ENCODE measurements at places on chromosomes 1 and 21.

DNA sequence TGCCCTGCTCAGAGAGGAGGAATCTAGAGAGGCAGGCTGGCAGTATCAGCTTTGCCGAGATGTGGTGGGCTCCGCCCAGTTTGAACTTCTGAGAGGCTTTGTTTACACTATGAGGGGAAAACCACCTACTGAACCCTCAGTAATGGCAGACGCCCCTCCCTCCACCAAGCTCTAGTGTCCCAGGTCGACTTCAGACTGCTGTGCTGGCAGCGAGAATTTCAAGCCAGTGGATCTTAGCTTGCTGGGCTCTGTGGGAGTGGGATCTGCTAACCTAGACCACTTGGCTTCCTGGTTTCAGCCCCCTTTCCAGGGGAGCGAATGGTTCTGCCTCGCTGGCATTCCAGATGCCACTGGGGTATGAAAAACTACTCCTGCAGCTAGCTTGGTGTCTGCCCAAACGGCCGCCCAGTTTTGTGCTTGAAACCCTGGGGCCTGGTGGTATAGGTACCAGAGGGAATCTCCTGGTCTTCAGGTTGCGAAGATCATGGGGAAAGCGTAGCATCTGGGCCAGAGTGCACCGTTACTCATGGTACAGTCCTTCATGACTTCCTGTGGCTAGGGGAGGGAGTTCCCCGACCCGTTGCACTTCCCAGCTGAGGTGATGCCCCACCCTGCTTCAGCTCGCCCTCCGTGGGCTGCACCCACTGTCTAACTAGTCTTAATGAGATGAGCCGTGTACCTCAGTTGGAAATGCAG, 43.6 kb downstream of the C21orf91 start:
- H3K36me3 ChIP-seq, result no peaks in the 10 kb centered on the region
- no peak overlapping the region for H3K27ac ChIP-seq
- H3K4me1 ChIP-seq, result no peaks in the 10 kb centered on the region
- no peak overlapping the region for H3K4me3 ChIP-seq
- H3K27me3 ChIP-seq, result no peaks in the 10 kb centered on the region
- no peak for DNase-seq

DNA sequence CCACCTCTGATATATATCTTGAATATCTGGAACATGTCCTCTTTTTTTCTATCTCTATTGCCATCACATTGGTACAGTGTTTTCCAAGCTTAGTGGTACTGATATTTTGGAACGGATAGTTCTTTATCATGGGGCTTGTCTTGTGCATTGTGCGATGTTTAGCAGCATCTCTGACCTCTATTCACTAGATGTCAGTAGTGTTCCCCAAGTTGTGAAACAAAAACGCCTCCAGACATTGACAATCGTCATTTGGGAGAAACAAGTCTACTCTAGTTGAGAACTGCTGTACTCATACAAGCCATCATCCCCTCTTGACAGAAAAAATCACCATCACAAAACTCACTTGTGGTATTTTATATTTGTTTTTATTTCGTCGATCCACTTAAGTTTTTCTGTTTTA, 79.7 kb upstream of the CHODL start:
- no peaks in the 10 kb centered on the region for H3K36me3 ChIP-seq
- H3K27ac ChIP-seq, result no peak overlapping the region
- H3K4me1 ChIP-seq, result no peaks in the 10 kb centered on the region

- H3K36me3 ChIP-seq, result no peaks in the 10 kb centered on the region
- DNase-seq, result peak; percentile 32
- peak within 1 kb of the TSS; percentile 56 for H3K4me3 ChIP-seq
- H3K4me1 ChIP-seq, result no peaks in the 10 kb centered on the region
These were observed at the start of gene NT5C1A for GRCh38 chr1:39671793-39672550. Gene NT5C1A, minus strand, starts transcription at chr1:39672107. Its CDS starts 69 bp downstream, at chr1:39672038.

DNA sequence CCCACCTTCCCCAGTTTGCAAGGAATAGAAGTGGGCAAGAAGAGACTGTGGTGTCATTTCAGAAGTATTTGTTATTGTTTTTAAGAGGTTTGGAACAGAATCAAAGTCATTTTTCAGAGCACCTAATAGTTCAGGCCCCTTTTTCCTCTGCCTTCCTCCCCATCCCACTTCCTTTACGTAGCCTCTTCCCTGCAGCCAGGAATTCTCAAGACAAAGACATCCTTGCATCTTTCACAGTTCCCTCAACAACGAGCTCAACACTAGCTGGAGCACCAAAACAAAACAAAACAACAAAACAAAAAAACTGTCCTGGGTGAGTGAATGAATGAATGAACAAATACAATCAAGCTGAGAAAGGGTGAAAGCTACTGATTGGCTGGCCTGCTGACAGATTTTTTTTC, 7.0 kb downstream of the PALMD start:
- no peaks in the 10 kb centered on the region for H3K27me3 ChIP-seq
- peaks cover 14% of the 10 kb centered on the region for H3K4me1 ChIP-seq
- no peak for DNase-seq
- H3K36me3 ChIP-seq, result peaks cover 18% of the 10 kb centered on the region
- no peak overlapping the region for H3K27ac ChIP-seq

GRCh38 chr1:33364565-33364918, 43.6 kb upstream of the A3GALT2 start:
- DNase-seq, result no peak
- H3K27ac ChIP-seq, result peak overlapping the region; percentile 88
- peaks cover 55% of the 10 kb centered on the region for H3K4me1 ChIP-seq
- H3K27me3 ChIP-seq, result no peaks in the 10 kb centered on the region

GRCh38 chr1:20950679-20951078, 163.6 kb upstream of the HP1BP3 start:
- no peaks in the 10 kb centered on the region for H3K27me3 ChIP-seq
- peaks cover 25% of the 10 kb centered on the region for H3K36me3 ChIP-seq
- H3K4me1 ChIP-seq, result no peaks in the 10 kb centered on the region
- DNase-seq, result no peak

GRCh38 chr21:29181799-29182470, 51.5 kb downstream of the MAP3K7CL start:
- peak; percentile 32 for DNase-seq
- peak overlapping the region; percentile 52 for H3K4me3 ChIP-seq
- H3K4me1 ChIP-seq, result 0 out of 2 replicates have a peak, but pooled peaks cover 2% of the 10 kb centered on the region
- H3K27me3 ChIP-seq, result no peaks in the 10 kb centered on the region
- H3K36me3 ChIP-seq, result no peaks in the 10 kb centered on the region
- peak overlapping the region; percentile 65 for H3K27ac ChIP-seq

DNA sequence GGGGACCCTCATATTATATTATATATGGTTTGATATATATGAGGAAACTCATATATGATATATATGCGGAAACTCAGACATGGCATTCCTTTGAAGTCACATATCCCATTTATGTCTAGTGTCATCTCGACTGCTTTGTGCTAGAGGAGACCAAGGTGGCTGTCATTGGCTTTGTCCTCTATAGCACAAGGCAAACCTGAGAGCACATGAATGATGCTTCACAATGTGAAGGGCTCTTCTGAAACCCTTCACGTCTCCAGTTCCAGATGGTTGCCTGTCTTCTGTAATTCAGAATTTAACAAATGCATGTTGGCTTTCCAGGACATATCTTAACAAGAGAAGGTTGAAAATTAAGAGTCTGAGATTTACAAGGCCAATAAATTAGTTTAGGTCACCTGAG, 303.6 kb downstream of the BARHL2 start:
- H3K4me3 ChIP-seq, result no peak overlapping the region
- H3K36me3 ChIP-seq, result no peaks in the 10 kb centered on the region
- no peaks in the 10 kb centered on the region for H3K27me3 ChIP-seq
